Activated gamma-delta T cell treated with Interleukin-2 at 50 U/mL for 16 hours (primary cell): ENCODE measurements at places on chromosomes 16 and 17.
A peak's percentile ranks its signal among the peaks of the same experiment; 100 is the strongest.

- no peak for DNase-seq
Measured at GRCh38 chr16:20538687-20539086, 37.5 kb downstream of the ACSM2B start.

- no peak for DNase-seq
Measured at GRCh38 chr17:30915833-30916611, 5.7 kb upstream of the ADAP2 start.

GRCh38 chr17:13035420-13035819 is 17.6 kb upstream of the ELAC2 start:
- no peak for DNase-seq

- DNase-seq: no peak
Measured at GRCh38 chr17:57943140-57943539, 12.1 kb downstream of the CUEDC1 start.

- DNase-seq: peak; percentile 42
Measured at GRCh38 chr16:30715750-30716445, 16.9 kb downstream of the SRCAP start.

DNA sequence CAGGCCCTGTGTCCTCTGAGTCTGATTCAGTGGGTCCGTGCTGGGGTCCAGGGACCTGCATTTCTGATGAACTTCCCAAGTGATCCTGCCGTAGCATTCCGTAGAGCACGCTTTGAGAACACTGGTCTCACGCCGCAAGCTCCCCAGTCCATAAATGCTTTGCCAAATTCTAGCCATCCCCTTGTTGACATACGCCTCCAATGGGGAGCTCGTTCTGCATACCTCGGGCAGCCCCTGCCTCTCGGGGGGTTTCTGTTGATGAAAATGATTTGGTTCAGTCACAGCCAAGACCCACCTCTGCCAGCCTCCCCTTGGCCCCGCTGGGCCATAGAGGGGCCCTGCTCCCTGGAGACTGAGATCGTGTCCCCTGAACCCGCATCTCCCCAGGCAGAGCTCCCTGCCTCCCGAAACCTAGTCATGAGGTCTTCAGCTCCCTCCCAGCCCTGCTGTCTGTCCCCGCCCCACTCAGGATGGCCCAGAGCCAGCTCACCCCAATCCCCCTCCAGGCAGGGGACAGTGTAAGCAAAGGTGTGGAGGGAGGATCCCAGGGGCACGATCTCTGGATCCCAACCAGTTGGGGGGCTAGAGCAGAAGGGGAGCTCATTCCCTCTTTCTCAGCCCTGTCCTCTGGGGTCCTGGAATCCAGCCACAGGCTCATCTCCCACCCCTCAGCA is 16.2 kb upstream of the SPNS2 start:
- no peak for DNase-seq

DNA sequence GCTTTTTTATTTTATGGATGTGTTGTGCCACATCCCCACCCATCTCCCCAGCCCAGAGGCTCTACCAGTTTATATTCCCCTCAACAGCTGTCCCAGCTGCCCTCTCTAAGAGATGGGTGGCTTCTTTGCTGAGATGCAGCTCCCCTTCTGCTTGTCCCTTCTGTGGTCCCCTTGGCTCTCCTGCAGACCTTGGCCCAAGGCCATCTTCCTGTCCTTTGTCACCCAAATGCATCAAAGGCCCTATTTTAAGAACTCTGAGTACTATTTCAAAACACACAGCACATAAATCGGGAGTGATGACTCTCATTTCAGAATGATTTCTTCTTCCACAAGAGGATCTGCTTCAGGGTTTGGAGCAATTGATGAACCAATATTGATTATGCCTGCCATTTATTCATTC is 85.3 kb downstream of the SPACA3 start:
- no peak for DNase-seq

DNA sequence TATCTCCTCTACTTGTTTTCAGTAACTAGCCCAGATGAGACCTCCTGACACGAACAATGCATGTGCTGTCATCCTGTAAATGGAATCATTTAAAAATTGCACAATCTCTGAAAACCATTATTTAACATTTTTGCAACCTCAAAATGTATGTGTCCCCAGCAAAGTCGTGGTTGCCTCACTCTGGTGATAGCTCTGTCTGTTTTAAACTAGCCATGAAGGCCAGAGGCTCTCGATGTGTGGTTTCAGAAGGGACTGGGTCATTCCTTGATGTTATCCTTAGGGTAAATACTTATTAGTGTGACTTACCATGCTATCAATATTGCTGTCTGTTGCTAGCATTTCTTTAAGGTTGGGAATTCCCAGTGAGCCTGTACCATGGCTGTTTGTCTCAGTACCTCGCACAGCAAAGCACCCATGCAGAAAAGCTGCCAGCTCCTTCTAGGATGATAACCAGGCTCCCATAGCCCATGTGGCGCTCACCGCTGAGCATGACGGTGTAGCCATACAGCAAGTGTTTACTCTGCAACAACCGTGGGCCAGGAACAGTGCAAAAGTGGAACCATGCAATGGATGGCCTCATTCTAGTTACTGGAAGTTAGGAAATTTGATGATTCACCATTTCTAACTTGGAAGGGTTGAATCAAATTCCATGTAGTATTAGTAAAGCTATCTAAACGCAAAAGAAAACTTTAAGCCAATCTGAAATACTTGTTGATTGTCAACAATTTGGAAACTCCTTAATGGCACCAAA is 2.9 kb upstream of the PGS1 start:
- DNase-seq: no peak

GRCh38 chr16:54026456-54026855 is 260.1 kb downstream of the IRX3 start:
- DNase-seq: no peak

DNA sequence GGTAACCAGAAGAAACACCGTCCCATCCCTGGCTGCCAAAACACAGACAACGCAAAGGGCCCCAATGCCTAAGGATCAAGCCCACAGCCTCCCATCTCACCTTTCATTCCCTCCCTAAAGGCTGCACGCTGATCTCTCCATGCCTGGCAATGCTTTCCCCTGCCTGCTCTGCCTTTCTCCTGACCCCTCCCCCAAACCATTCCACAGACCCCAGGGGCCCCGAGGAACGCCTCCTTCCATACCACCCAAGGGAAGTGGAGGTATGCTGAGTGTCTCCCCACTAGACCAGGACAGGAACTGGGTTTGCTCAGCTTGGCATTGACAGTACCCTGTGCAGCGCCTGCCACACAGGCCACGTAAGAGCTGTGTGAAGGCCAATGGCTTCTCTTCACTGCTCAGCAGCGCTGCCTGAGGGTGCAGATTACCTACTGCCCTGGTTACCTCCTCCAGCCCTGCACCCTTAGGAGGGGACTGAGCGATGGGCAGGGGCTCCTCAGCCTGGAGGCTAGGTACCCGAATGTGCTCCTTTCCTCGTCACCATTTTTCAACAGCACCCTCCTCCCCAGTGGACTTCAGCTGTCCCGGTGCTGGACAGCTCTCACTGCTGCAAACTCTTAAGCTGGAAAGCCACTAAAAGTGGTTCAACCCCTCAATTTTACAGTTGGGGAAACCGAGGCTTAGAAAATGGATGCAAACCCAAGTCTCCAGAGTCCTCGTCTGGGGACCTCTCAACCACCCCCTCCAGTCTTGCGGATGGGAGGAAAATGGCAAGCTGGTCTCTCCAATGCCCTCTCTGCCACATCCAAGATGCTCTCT is 45.0 kb downstream of the SRCIN1 start:
- no peak for DNase-seq

DNA sequence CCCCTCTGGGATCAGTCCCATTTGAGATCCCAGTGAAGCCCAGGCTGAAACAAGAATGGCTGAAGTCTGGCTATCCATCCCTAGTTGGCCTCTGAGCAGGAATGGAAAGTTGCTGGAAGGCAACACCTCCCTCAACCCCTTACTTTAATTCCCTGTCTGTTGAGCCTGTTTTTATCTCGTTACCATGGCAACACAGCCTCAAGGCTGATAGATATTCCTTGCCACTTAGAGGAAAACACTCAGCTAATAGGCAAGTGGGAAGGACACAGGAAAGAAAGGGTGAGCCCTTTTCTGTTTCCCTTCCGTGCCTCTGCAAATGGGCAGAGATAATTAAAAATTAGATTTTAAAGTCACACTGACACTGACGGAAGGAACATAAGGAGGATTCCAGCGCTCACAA is 75.5 kb upstream of the CLEC3A start:
- DNase-seq: no peak

DNA sequence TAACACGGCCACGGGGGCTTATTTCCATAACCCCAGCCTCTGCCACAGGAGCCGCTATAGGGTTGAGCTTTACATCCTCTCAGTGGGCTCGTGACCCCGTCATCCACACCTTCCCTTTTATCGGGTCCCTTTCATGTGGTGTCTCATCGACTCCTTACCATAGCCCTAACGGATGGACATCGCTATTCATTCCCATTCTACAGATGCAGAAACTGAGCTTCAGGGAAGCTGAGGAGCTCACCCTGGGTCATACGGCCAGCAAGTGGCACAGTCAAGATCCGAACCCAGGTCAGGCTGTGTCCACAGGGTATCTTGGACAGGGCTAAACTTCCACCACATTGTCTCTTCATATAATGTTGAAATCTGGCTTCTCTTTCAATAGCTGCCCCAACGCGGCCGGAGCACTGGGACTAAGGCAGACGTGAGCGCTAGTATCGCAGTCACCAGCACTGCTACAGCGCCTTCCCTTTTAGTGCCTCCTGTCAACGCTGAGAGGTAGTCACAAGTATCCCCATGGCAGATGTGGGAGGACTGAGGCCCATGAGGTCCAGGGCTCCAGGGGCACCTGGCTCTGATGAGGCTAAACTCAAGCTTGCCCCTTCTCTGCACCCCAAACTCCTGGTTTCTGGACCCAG is 50.8 kb downstream of the SOCS1 start:
- no peak for DNase-seq

GRCh38 chr17:21551081-21551881 is 141.0 kb upstream of the KCNJ18 start:
- peak; percentile 76 for DNase-seq

- no peak for DNase-seq
Measured at GRCh38 chr17:62219221-62219899, 154.3 kb upstream of the MED13 start.

- DNase-seq: no peak
Measured at GRCh38 chr17:64630309-64631223, 31.5 kb downstream of the SMURF2 start.

- peak; percentile 94 for DNase-seq
Measured at GRCh38 chr16:970766-971581, at the start of gene LMF1. TSS of gene LMF1 (minus strand) at chr16:970984. CDS start at chr16:970980, 4 bp downstream.

GRCh38 chr17:65071861-65072260 is 15.3 kb upstream of the GNA13 start:
- DNase-seq: no peak

- DNase-seq: no peak
Measured at GRCh38 chr16:46783800-46784199, 35.7 kb upstream of the MYLK3 start.

DNA sequence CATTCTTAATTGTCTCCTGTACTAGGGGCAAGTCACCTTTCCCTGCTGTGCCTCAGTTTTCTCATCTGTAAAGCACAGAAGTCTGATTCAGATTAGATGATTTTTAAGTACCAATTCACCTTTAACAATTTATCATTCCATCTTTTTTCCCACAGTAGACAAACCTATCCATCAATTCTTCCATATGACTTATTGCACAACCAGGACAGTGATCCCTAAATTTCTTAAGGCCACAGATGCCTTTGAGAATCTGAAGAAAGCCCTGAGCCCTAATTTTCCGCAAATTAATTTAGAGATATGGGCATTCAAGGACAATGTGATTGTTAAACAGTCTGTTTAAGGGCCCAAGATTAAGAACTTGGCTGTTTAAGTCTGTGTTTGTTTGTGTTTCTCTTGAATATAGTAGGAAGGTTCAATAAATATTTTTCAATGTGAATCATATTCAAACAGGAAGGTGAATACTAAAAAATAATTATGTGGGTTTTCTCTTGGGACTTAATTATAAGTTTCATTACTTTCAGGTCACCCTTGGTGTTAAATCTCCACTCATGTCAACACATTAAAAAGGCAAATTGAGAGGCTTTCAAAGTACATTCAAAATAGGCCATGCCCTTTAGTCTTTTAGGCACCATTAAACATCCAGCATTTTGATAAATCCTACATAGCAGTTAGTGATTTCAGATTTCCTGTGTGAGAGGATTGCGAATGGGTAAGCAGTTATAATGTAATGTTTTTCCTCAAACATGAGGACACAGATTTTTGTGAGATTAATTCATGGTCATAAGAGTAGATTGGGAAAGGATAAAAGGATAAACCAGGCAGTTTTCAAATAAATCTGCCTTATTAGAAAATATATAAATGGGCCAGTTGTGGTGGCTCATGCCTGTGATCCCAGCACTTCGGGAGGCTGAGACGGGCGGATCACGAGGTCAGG is 34.9 kb upstream of the MMD start:
- DNase-seq: no peak

- no peak for DNase-seq
Measured at GRCh38 chr16:51034481-51035109, 116.5 kb downstream of the SALL1 start.

- DNase-seq: no peak
Measured at GRCh38 chr16:87681981-87682570, 79.8 kb downstream of the JPH3 start.

- DNase-seq: no peak
Measured at GRCh38 chr17:71237903-71238538, 882.8 kb upstream of the SOX9 start.

- DNase-seq: no peak
Measured at GRCh38 chr17:29474297-29474696, 84.1 kb downstream of the TAOK1 start.

- no peak for DNase-seq
Measured at GRCh38 chr16:49778202-49778930, 77.5 kb downstream of the ZNF423 start.

GRCh38 chr16:3182608-3183444 is 5.2 kb upstream of the OR1F1 start:
- DNase-seq: peak; percentile 37

- no peak for DNase-seq
Measured at GRCh38 chr16:77396461-77396860, 38.4 kb downstream of the ADAMTS18 start.

DNA sequence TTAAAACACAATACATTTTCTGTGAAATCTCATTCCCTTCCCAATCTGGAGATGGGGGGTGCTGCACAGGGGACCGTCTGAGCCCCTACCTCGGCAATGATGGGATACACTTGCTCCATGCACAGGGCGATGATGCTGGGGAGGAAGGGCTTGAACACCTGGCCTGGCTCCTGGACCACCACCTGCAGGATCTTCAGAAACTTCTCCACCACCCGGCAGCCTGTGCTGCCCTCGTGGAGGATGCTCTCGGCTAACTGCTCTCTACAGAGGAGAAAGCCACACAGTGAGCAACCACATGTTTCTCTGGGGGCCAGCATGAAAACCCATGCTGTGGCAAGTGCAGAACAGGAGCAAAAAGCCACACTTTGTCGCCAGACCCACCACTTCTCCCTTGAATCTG is 42.4 kb upstream of the GSG1L start:
- no peak for DNase-seq

GRCh38 chr17:56761387-56761786 is 72.3 kb downstream of the C17orf67 start:
- DNase-seq: no peak

- no peak for DNase-seq
Measured at GRCh38 chr17:74202938-74203337, 540 bp upstream of the RPL38 start.
